ENCODE measurements at places on chromosomes 12 and 14.

DNA sequence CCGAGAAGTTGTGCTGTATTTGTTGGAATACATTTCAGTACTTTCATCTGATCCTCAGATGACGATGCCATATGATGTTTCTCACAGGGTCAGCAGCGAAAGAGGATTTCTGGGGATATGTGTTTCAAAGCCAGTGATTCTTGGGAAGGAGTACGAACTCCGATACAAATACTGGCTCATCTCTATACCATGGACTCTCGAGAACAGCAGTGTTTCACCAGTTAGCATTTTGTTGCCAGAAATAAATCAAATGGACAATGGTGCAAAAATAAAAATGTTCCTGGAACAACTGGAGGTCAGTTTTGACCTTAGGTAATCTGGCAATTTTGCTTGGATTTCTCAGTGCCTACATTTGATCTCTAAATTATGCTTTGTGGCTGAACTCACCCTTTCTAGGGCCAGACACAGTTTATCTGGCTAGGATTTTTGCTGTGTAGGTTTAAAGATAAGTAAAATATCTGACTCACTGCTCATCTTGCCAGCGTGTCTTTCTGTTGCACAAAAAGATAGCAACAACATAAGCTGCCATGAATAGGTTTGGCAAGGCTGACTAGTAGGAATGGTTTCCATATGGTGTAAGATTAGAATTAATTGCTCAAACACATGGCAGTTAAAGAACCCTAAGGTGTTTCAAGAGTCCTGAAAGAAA, 11.0 kb upstream of the MGP start:
- DNase-seq = peak; percentile 96

GRCh38 chr14:69012256-69012953, 33.3 kb upstream of the ACTN1 start:
- no peak for DNase-seq

- DNase-seq = no peak
These were observed 14.4 kb downstream of the NIN start for GRCh38 chr14:50816395-50817047.

DNA sequence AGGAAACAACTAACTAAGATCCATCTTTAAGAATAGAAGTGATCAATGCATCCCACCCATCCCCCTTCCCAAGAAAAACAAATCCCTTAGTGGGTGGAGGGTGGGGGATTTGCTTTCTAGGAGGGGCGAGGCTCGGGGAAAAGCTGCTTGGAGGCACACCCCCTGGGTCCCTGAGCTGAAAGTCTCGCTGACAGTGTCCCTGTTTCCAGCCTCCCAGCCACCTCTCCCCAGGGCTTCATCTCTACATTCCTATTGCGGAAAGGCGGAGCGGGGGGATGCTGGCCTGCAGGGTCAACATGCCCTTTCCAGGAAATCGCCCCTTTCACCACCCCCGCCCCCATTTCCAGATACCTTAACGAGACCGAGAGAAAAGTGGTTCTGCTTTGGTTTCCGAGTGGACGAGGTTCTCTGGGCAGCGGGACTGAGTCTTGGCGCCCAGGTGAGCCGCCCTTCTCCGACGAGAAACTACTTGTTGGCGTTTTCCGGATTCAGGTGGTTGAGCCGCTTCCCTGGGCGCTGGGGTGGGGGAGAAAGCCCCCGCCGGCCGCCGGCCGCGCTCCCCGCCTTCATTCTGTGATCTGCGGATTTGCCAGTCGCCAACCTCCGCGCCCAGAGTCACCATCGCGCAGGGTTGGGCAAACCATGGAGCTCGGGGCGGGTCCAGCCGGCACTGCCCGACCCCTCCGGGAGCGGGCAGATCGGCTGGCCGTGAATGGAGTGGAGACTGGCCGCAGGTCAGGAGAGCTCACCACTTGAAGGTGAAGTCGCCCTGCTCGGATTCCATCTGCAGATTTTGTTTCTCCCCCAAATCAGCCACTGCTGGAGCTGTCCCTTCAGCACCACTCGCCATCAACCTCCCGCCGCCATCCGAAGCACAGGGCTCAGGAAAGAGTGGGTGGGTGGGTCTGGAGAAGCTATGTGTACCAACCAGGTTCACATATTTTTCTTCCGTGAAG, 505 bp downstream of the KCNC2 start:
- peak; percentile 30 for DNase-seq

DNA sequence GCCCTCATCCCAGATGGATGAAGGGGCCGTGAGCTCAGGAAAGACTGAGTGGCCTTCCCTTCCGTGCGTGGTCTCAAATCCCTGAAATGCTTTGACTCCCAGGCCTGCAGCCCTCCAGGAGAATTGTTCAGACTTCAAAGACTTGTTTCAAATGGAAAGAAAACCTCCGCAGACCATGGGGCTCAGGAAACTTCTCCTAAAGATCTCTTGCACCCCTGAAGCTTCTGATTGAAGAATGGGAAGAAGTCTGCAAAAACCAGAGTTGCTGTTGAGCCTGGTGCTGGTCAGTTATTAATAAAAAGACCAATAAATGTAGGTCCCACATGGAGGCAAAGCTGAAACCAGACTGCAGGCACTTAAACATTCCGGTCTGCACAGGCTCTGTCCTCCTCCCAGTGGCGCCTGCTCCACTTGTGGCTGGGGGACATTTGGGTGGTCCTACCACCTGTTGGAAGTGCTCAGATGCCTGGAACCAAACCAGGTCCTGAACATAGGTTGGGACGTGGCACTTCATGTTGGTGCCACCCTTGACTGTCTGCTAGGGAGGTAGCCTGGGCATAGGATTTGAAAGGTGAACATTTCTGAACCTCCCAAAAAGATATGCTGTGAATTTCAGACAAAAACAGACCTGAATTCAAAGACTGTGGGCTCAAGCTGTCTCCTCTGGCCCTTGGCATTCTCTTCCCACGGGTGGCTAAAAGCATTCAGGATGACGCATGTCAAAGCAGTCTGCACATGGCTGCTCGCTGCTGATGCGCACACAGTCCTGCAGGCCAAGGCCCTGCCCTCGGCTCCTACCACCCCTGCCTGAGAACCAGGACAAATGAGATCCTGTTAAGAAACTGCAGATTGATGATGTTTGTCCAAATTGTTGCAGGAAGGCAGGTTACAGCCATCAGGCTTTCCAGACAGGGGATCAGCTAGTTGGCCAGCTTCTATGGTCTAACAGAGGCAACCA, 36.2 kb upstream of the MEG3 start:
- DNase-seq = no peak

- DNase-seq = no peak
These were observed 23.1 kb upstream of the TBC1D30 start for GRCh38 chr12:64801381-64801780.

DNA sequence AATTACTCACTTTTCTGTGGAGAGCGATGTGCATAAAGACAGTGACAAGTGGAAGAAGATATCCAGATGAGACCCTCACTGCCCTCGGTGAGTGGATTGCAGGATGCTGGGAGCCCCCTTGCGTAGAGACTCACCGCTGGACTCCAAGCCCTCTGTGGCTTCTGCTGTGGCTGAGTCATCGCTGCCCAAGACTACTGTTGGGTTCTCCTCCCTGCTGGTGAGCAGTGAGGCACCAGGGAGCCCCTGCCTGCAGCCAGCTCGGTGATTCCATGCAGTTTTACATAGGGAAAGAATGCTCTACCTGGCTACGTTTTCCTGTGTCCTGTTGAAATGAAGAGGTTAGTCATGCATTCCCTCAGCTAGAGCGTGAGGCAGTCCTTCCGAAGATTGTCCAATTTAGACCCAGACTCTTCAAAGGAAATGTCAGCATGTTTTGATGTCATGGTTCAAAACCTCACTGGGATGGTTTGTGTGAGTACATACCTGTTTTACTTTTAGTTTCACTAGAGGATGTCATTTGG, 28.2 kb downstream of the TRAF3 start:
- DNase-seq = no peak

GRCh38 chr12:103102225-103102744, 144.8 kb downstream of the ASCL1 start:
- DNase-seq = no peak

DNA sequence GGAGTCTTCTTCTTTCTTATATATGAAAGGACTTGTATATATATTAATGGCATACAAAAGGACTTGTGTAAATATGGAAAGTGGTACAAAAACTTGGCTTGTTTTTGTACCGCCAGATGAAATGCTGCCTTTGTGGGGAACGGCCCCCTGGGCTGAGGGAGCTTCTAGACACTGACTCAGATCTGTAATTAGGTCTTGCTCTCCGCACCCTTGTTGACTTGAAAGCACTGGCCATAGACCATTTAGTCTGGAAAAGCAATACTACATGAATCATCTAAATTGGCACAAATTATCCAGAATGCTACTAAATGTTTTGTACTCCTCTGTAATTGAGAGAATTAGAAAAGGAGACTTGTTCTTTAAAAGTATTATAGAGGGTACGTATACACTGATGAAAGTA, 399.9 kb upstream of the RGS6 start:
- no peak for DNase-seq

GRCh38 chr12:102956738-102957327, 641 bp upstream of the ASCL1 start:
- no peak for DNase-seq

DNA sequence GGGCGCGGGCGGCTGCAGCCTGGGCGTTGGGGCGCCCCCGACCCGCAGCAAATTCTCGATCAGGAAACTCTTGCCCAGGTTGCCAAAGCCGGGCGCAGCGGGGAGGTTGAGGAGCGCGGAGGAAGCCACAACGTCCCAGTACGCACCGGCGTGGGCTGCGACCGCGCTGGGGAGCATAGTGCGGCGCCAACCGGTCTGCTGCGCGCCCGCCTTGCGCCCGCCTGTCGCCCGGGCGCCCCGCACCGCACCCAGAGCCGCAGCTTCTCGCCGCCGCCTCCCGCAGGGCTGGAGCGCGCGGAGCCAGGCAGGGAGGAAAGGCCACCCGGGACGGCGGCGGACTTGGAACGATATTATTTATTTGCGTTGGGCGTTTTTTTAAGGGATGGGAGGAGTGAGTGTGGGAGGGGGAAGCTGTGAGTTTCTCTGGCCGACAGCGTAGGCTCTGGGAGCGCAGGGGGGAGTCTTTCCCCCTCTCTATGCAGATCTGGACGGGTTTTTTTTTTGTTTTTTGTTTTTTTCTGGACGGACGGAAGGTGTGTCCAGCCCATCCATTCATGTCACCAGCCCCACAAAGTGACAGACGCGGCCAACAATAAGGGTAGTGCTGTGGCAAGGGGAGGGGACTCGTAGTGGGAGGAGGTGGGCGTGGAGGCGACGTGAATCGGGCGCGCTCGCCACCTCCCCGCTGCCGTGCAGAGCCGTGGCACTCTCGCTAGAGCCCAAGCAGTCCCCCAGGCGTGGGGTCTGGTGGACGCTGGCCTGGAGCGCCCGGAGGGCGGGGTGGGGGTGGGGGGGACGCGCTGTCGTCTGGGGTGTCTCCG, at the start of gene DBX2:
Gene DBX2, minus strand, starts transcription at position 349 of the 821 bp plus-strand sequence. Its CDS starts 172 bp downstream, at position 177.
- peak; percentile 55 for DNase-seq

DNA sequence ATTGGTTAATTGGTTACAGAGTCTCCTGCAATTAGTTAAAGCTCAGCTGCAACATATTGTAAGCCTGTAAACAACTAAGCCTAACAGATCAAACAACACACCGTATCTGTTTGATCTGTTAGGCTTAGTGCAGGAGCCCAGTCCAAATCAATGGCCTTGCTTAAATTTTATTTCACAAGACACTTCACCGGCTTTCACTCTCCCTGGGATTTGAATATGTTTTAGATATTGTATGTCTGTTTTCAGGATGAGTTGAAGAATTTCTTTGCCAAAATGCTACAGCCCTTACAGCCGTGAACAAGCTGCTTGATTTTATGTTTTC, 5.5 kb upstream of the RNASE1 start:
- no peak for DNase-seq

GRCh38 chr12:125593269-125593668, 528.0 kb downstream of the AACS start:
- no peak for DNase-seq

GRCh38 chr12:53510181-53510812, 3.0 kb upstream of the NPFF start:
- DNase-seq = peak; percentile 4

DNA sequence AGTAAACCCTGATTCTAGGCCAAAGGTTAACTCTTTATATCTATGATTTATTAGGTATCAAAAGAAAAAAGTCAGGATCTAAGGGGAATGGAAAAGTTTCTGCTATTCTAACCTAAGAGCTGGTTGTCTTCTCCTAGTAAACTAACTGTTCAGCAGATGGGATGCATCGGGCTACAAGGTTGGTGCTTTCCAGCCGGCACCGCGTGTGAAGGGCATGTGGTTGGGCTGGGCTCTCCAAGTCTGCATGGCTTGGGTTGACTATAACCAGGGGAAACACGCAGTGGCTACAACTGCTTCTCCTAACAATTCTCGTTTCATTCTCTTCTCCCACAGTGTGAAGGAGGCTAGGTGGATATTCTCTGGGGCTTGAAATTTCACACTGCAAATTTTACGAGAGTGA, 354.5 kb downstream of the APAF1 start:
- DNase-seq = peak; percentile 7

DNA sequence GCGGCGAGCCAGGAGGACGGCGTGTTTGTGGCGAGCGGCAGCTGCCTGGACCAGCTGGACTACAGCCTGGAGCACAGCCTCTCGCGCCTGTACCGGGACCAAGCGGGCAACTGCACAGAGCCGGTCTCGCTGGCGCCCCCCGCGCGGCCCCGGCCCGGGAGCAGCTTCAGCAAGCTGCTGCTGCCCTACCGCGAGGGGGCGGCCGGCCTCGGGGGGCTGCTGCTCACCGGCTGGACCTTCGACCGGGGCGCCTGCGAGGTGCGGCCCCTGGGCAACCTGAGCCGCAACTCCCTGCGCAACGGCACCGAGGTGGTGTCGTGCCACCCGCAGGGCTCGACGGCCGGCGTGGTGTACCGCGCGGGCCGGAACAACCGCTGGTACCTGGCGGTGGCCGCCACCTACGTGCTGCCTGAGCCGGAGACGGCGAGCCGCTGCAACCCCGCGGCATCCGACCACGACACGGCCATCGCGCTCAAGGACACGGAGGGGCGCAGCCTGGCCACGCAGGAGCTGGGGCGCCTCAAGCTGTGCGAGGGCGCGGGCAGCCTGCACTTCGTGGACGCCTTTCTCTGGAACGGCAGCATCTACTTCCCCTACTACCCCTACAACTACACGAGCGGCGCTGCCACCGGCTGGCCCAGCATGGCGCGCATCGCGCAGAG, 873 bp downstream of the PLXNC1 start:
- DNase-seq = peak; percentile 55

Data from muscle of leg (tissue), 16 donors.